ENCODE measurements at places on chromosomes 4 and X. TPM values are rescaled to one million over a fixed set of nuclear protein-coding genes. Genes with fewer than 3 reads are reported as not detected.

ANOS1 gene
- 0.15 TPM for total RNA-seq

RP2 gene
- total RNA-seq, result 6.7 TPM

EVC2 gene
- total RNA-seq, result 2.5 TPM

PTPN13 gene
- 5.2 TPM for total RNA-seq

MORF4L2 gene
- 493 TPM for total RNA-seq

CAMK2D gene
- 14.5 TPM for total RNA-seq

CFAP47 gene
- total RNA-seq, result not detected

PPP1R2C gene
- total RNA-seq, result not detected

RHOXF2B gene
- total RNA-seq, result not detected

CLCN3 gene
- 16.7 TPM for total RNA-seq

SUPT20HL1 gene
- not detected for total RNA-seq

Data from A549 treated with ZK216348 at 1 μM for 4 hours (cell line).